Activated T-cell treated with anti-CD3 and anti-CD28 coated beads, Interleukin-2, amount 50 U/mL, for 4 hours (primary cell): ENCODE measurements at places on chromosomes 3 and 15. TPM values are rescaled to one million over a fixed set of nuclear protein-coding genes. Genes with fewer than 3 reads are reported as not detected.
A peak's percentile ranks its signal among the peaks of the same experiment; 100 is the strongest.

DNA sequence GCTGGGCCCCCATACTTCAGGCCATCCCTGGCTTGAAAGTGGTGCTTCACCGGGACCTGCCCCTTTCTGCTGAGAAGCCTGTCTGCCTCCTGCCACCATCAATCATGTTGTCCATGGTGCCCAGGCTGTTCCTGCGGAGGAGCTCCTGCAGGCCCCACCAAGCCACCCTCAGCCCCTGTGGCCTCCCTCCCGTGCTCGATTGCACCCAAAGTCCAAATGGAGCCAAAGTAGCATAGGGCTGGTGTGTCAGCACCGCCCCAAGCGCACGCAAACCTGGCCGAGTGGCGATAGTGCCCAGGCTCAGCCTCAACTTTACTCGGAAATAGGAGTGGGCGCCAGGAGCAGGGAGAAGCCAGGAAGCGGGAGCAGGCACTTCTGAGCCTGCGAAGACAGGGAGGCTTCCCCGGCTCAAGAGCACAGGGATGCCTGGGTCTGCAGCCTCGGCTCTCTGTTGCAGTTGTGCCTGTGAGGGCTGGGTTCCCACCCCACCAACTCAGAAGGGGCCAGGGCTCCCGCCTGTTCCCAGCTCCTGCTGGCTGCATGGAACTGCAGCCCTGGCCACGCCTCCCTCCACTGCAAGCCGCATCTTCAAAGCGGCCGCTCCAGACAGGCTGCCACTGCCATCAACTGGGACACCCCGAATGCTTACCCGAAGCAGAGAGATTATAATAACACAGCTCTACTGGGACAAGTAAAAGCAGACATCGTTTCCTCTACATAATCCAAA is 203.0 kb downstream of the ARRDC4 start:
- no peak for DNase-seq

DNA sequence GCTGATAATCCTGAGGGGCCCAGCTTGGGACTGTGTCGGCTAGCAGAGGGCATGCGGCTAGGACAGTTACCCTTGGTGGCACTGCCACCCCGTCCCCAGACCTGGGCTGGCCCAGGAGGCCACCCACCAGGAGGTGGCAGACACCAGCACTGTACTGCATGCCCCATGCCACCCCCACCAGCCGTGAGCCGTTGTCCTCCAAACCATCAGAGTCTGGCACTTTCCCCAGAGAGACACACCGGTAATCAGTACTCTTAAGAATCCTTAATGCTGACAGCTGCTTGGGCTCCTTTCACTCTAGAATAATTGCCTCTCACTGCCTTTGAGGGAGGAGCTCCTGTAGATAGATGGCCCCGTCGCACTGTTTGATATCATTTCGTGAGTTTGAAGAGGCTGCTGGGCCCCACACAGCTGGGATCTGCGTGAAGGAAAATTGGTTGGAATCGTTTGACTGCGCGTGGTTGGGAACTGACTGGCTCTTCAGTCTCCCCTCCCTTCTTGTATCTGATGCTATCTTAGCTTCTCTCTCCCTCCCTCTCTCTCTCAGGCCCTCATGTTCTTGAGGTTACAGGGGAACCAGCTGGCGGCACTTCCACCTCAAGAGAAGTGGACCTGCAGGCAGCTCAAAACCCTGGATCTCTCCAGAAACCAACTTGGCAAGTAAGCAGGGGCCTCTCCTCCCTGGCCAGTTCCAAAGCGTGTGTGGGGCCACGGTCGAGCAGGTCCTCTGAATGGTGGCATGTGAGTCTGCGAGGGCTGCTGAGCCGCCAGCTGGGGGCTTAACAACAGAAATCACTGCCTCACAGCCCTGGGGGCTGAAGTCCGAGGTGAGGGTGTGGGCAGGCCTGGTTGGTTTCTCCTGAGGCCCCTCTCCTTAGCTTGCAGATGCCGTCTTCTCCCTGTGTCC is 94.9 kb downstream of the LRRK1 start:
- DNase-seq: no peak

DNA sequence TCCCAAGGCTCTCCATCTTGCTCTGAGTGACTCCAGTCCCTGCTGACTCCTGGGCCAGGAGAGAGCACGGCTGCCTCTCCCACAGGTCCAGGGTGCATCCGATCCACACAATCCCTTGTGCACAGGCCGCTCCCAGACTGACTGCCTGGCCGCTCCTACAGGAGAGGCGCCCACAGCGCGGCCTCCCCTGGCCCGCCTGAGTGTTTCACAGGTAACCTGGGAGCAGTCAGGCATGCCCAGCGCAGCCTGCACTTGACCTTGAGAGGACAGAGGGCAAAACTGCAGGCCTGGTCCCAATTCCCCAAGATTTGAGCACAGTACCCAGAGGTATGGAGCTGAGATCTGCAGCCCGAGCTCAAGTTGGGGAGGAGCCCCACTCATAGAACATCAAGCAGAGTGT is 490.2 kb downstream of the CNTN6 start:
- no peak for DNase-seq

- no peak for DNase-seq
These were observed 1.4 kb upstream of the PDHB start for GRCh38 chr3:58434990-58435389.

DNA sequence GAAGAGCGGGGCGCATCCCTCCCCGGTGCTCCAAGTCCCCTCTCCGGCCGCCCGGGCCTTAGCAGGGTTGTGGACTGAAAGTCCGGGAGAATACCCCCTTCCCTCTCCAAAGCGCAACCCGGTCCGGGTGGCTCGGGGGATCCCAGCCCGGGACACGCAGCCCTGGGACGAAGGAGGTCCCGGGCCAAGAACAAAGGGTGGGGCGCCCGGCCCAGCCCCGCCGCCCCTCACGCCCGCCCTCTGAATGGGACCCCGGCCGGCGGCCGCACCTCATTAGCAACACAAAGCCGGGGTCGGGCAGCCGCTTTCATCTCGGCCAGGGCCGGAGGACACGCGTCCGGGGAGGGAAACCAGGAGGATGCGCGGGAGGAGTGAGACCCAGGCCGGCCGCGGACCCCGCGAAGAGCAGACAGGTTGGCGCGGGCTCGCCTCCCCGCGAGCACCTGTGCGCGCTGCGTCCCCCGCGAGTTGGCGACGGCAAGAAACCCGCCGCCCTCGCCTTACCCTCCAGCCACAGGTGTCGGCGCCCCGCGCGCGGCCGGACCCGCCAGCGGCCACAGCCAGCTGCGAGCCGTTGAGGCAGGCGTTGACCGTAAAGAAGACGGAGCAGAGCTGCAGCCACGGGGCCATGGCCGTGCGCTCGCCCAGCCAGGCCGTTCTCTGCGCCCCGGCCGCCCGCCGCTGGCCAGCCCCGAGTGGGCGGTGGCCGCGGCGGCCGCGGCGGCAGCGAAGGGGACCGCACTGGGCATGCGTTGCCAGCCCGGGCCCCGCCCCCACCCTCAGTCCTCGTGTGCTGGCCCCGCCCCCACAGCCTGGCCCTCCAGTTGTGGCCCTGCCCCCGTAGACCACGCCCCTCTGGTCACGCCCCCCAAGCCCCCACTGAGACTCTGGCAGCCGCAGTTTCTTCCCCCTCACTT is at the start of gene IL17RD:
IL17RD (minus strand) TSS at position 697 of the 917 bp plus-strand sequence; CDS start at position 630, 67 bp downstream.
- DNase-seq: peak; percentile 29

- DNase-seq: no peak
These were observed 55.1 kb upstream of the POLR2M start for GRCh38 chr15:57651445-57651844.

DNA sequence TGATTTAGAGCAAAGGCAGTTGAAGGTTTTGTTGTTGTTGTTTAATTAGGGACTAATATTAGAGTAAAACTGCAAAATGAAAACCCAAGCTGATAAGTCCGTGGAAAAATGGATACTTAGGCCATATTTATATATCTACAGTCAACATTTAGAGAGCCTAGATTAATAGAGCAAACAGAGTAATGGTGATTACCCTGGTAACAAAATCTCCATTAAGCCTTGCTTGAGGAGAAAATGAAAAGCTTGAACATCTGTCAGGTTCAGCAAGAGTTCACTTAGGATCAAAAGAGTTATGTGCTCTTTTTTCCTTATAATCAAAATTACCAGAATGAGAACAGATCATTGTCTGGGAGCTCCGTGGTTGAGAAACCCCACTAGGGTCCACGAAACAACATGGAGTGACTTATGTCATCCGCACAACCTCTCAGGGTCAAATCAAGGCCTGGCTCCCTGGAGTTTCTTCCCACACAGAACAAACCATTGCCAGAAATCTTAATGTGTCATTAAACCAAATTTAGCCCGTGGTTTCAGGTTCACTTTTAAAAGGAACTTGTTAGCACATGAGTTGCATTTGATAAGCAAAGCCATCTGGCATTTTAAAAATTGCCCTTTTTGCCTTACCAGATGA is 381.2 kb downstream of the GABRB3 start:
- no peak for DNase-seq

GRCh38 chr3:63576846-63577245 is 75.6 kb upstream of the SNTN start:
- DNase-seq: no peak

The HYKK gene
- total RNA-seq: 1.2 TPM

The FES gene
- total RNA-seq: 3.6 TPM

The SEMA6D gene
- total RNA-seq: not detected

The SLC41A3 gene
- total RNA-seq: 28.1 TPM

The P3H2 gene
- 0.13 TPM for total RNA-seq

The TNFAIP8L3 gene
- total RNA-seq: not detected

The UPK1B gene
- not detected for total RNA-seq

The BCHE gene
- total RNA-seq: not detected

The AMT gene
- total RNA-seq: 0.50 TPM
